ENCODE measurements at places on chromosomes 4 and X.
A peak's percentile ranks its signal among the peaks of the same experiment; 100 is the strongest.

DNA sequence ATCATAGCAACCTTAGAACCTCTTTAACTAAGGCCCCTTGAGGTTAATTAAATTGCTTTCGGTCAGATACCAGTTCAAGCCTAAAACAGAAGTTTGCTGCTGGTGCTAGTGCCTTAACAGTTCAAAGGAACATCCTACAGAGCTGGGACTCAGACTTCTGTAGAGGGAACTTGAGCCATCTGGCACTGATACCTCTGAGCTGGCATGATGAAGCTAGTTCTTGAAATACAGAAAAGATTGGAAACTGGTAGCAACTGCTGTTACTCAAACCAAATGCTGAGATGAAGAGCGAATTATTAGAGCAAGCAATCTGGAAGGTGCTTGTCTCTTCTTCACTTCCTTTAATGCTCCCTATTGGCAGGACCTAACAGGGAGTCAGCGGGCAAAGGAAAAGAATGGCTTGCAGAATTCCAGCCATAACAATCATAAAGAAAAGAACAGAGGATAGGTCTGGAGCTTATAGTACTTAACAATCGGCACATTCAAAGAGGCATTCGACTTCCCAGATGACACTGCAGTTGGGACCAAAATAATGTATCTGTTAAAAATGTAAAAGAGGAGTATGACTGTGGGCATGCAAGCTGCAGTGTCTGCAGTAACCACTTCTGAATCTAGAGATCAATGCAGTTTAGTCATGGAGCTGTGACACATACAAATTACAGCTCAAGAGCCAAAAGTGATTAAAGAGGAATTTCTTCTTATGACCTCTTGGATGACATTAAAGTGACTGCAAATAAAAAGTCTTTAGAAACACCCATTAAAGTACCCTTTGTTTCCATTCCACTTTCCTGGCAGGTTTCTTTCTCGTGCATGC, 298.9 kb downstream of the PDGFC start:
- no peak for ATAC-seq

DNA sequence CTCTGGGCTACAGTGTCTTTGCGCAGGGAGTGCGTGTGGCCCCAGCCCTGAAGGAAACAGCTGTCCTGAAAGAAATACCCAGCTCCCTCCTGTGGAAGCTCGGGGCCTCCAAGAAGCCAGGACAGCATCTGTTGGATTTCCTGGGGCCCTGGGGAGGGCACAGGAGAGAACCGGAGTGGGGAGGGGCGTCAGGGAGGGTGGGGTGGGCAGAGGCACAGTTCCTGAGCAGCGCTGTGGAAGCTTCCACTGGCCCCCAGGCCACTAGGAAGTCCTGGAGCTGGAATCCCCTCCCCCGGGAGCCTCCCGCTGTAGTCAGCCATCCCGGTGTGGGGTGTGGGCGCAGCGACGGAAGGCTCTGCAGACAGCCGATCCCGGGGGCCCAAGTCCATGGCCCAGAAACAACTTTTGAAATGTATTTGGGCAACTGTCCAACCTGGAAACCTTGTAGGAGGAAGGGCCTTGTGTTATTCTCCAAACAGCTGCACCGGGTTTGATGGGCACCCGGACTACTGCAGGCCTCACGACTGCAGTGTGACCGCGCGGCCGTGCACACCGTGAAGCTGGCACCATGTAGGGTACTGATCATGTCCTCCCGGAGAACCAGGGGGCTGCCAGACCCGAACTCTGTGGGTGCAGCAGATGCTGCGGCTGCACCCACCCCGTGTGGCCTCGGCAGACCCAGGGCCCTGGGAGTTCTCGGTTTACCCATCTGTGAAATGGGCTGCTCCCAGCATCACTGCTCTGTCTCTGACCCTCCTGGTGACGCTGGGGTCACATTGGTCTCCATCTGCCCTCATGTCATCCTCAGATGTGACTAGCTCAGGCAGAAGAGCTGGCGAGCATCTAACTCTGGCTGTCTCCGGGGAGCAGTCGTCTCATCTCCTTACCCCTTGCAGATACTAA, 68.5 kb upstream of the HMX1 start:
- ATAC-seq = no peak

- ATAC-seq = no peak
Observed at GRCh38 chr4:26896636-26897035, 36.0 kb downstream of the STIM2 start.

DNA sequence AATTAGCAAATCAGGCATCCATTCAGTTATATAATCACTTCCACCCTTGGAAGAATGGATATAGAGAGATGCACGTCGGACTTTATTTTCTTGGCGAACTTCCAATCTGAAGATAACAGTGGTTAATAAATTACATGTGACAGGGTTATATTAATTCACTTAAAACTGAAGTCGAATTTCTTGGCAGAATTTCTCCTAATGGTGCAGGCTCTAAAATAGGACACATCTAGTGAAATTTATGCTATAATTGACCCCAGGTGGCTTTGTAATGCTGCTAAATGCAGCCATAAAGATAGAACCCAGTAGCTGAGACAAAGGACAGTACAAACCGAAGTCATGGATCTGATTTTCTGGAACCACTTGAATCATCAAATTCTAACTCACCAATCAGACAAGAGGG, 20.8 kb upstream of the SLC10A4 start:
- ATAC-seq = no peak

GRCh38 chr4:184769141-184769765, 35.4 kb upstream of the CENPU start:
- no peak for ATAC-seq

GRCh38 chr4:17504081-17504480, 7.8 kb downstream of the QDPR start:
- ATAC-seq = no peak

DNA sequence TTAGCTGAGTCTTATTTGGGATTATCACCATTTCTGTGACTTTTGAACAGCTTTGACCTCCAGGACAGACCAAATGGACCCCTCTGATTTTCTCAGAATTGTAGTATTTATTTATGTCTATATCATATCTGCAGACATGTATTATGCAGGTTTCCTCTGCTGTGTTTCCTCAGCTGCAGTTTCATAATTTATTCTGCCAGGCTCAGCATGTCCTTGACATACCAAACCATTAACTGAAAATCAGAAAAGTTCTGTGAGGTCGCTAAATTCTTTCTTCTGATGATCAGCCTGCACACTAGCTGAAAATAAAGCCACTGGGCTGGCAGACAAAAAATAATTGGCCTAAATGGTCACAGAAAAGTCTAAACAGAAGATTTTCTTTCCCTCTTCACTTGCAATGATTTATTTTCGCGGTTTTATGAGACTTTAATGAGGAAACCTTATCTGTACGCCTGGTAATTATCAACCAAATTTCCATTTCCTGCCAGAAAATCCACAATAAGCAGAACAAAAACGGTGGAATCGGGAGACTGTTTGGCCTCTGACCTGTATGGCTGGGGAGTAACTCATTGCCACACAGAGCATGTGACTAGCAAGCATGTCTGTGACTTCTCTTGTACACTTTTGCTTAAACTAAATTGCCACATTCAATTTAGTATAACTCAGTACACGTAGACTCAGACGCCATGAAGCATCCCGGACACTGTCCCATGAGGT, 150.9 kb downstream of the ENPP6 start:
- ATAC-seq = no peak

- ATAC-seq = no peak
Observed at GRCh38 chr4:88955580-88956380, 101.2 kb downstream of the FAM13A start.

DNA sequence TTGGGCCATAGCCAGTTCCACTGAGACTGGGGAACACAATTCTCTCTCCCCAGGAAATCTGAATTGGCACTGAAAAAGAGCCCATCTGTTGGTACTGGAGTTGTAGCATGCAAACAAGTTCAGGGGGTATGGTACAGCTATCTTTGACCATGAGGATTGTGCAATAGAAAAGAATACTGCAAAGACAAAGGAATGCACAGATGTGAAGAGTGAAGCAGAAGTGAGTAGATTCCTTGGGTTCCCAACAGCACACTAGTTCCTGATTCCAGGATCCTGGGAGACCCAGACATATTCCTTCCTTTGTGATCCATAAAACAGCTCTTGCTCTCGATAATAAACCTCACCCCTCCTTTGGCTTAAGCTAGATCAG, 43.3 kb upstream of the CTAG2 start:
- ATAC-seq = no peak

- ATAC-seq = no peak
Observed at GRCh38 chr4:54062392-54062791, 2.0 kb downstream of the CHIC2 start.

DNA sequence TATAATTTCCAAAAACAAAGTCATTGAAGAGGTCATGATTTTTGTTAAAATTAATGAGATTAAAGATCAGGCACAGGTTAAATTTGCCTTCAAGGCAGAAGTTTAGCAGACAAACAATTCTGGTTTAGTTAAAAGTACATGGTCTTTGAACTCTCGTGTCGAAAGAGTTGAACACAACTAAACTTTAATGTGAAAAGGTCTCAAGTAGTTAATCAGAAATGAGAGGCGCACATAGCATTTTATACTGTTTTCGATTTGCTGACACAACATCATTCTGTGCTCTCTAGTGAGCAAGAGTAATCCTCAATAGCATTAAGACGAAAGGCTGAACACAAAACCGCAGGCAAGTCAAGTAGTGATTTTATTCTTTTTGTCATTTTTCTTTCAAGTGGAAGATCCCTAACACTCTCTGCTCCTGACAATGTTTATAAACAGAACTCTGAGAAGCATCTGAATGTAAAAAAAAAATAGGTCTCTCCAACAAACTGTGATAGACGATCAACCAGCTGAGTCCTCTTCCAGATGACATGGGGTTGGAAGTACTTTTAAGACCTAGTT, 49.8 kb downstream of the SH3RF1 start:
- ATAC-seq = no peak

GRCh38 chrX:9048801-9049200, 14.9 kb upstream of the FAM9B start:
- no peak for ATAC-seq

- no peak for ATAC-seq
Observed at GRCh38 chr4:56217343-56217890, 169.9 kb downstream of the AASDH start.

DNA sequence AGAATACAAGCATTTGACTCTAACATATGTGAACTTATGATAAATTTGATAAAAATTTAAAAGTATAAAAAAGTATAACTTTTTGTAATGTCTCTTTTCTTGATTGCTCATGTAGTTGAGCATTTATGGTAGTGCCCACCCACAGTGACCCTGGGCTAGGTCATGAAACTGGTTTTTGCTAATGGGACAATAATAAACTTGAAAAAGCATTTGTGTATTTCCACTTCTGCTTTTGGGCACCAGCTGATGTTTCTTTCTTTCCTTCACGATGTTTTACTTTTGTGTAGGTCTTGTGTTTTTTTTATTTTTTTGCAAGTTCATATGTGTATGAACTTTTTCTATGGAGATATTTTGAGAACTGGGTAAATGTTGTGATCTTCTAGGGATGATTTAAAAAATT, 313.1 kb downstream of the CBLL2 start:
- ATAC-seq = peak; percentile 34

DNA sequence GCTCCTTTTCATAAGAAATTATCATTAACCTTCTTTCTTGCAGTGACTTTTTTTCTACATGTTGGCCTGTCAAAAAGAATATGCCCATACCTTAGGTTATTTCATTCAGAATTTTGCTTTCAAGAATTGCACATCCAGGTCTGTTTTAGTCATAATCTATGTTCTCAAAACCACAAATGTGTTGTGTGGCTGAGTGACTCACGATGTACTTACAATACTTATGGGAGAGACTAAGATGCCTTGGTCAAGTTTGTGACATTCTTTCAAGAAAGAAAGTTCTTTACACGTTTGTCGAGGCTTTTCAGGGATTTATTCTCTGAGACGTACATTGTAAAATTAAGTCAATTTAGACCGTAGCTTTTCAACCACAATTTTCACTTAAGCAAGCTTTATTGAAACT, 396.7 kb downstream of the FSTL5 start:
- no peak for ATAC-seq

GRCh38 chrX:15930585-15930984, 76.0 kb upstream of the AP1S2 start:
- ATAC-seq = no peak

DNA sequence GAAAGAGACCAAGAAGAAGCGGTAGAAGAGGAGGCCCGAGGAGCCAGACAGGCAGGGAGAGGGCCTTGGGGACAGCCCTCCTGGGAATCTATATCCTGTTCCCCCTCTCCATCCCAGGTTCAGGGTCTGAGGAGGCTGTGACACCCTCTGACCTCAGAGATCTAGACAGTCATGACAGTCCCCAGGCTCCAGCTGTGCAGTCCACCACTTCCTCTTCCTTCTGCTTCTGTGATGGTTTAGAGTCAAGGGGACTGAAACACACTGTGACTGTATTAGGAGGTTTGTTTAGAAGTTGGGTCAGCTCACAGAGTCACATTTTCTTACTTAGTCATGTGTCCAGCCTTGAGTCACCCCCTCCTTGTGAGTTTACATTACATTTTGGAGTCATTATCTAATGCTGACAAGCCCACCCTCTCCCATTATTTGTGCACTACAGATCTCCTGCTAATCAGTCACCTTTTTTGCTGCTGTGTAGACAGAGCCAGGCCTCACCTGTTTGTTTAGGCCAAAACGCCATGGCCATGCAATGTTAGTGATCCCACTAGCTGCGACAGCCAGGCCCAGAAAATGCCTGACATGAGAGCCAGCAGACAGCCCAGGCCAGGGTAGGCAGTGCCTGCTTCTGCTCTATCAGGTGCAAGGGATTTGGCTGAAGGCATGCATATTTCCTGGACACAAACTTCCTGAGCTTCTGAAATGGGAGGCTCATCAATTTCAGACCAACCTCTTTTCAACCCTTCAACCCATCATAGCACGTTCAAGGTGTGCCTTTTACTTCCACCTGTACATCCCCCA, 26.0 kb downstream of the MANBA start:
- ATAC-seq = peak; percentile 98

GRCh38 chrX:40100141-40100536, 2.4 kb upstream of the BCOR start:
- ATAC-seq = no peak

DNA sequence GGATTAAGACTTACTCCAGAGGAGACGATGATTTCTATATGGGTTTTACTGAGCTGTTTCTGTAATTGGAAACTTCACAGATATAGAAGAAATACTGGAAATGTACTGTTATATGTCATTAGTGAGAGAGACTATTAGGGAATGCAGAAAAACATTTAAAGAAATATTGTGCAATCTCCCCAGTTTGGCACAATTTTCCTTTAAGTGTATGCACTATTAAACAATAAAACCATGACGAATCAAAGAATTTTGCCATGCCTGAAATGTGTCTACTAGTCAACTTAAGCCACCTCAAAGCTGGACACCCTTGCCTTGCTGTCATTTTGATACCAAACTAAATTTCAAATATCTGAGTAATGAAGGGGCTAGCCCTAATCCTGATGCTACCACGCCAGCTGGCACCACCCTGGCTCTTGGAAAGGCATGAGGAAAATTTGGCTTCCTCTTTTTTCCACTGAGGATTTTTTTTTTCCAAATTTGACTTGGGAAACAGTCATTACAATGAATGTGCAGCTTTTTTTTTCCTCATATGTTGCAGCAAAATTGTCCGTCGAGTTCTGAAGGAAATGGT, 36.1 kb downstream of the MTTP start:
- ATAC-seq = no peak

GRCh38 chrX:16120431-16120830, 2.9 kb upstream of the GRPR start:
- ATAC-seq = no peak

Data from stimulated activated memory B cell treated with anti-CD40 and anti-IgM and Interleukin-4, amounts not matched to agents 10 μg/mL and 1 μg/mL and 100 μg/mL, for 72 hours (primary cell).